Activated gamma-delta T cell treated with anti-CD3 and anti-CD28 coated beads, Interleukin-2, amount 50 U/mL, for 16 hours (primary cell): ENCODE measurements at places on chromosomes 1 and 21.

- no peak for DNase-seq
These were observed 605.7 kb downstream of the NUF2 start for GRCh38 chr1:163927493-163927892.

- no peak for DNase-seq
These were observed 28.7 kb downstream of the TMEM200B start for GRCh38 chr1:29094954-29095353.

DNA sequence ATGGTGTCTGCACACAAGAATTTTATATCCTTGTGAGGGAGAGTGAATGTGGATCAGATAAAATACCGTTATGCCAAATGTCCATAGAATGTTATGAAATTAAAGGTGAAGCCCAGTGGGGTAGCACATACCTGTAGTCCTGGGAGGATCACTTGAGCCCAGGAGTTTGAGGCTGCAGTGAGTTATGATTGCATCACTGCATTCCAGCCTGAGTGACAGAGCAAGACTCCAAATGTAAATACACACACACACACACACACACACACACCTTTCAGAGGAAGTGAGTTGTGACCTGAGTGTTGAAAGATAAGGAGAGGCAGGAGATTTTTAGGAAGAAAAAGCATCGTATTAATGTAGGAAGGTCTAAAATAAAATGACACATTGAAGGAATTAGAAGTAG lies 28.1 kb upstream of the ZYG11A start:
- no peak for DNase-seq

- no peak for DNase-seq
These were observed 89.9 kb upstream of the SSX2IP start for GRCh38 chr1:84780000-84780716.
